Activated CD4-positive, alpha-beta memory T cell treated with anti-CD3 and anti-CD28 coated beads, Interleukin-2, amount 10 ng/mL, durations not matched to agents 7 days and 5 days (primary cell): ENCODE measurements at places on chromosomes 6 and 20.
A peak's percentile ranks its signal among the peaks of the same experiment; 100 is the strongest.

GRCh38 chr6:106488494-106489370, 128.2 kb downstream of the CRYBG1 start:
- H3K4me1 ChIP-seq: no peaks in the 10 kb centered on the region
- H3K27me3 ChIP-seq: peaks cover 15% of the 10 kb centered on the region
- H3K27ac ChIP-seq: no peak overlapping the region
- no peak overlapping the region for H3K4me3 ChIP-seq
- DNase-seq: no peak
- H3K36me3 ChIP-seq: no peaks in the 10 kb centered on the region

GRCh38 chr20:45358282-45359068, 4.5 kb upstream of the SYS1 start:
- H3K27ac ChIP-seq: no peak overlapping the region
- peaks cover 73% of the 10 kb centered on the region for H3K4me1 ChIP-seq
- H3K36me3 ChIP-seq: no peaks in the 10 kb centered on the region
- no peaks in the 10 kb centered on the region for H3K27me3 ChIP-seq
- DNase-seq: no peak

DNA sequence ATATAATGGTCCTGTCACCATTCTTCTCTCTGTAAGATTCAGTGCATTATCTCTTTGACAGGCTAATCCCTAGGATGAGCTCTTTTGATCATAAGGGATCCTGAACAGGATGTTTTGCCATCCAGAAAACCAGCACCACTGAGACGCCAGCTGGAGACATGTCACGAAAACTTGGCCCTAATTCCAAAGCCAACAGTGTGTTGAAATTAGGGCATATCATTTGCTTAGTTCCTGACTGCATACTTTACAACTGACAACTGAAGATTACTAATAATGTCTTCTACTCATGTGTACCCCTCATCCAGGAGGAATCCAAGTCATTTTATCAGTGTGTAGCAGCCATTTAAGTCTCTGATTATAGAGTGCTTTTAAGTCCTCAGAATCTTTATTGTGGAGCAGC, 243.6 kb downstream of the KCNQ5 start:
- H3K4me1 ChIP-seq: peaks cover 7% of the 10 kb centered on the region
- H3K27me3 ChIP-seq: no peaks in the 10 kb centered on the region
- H3K4me3 ChIP-seq: no peak overlapping the region

GRCh38 chr6:148747471-148748165, 788 bp downstream of the UST start:
- peak overlapping the region; percentile 67 for H3K4me3 ChIP-seq
- no peaks in the 10 kb centered on the region for H3K36me3 ChIP-seq
- H3K27me3 ChIP-seq: peaks cover 69% of the 10 kb centered on the region
- peaks cover 28% of the 10 kb centered on the region for H3K4me1 ChIP-seq

DNA sequence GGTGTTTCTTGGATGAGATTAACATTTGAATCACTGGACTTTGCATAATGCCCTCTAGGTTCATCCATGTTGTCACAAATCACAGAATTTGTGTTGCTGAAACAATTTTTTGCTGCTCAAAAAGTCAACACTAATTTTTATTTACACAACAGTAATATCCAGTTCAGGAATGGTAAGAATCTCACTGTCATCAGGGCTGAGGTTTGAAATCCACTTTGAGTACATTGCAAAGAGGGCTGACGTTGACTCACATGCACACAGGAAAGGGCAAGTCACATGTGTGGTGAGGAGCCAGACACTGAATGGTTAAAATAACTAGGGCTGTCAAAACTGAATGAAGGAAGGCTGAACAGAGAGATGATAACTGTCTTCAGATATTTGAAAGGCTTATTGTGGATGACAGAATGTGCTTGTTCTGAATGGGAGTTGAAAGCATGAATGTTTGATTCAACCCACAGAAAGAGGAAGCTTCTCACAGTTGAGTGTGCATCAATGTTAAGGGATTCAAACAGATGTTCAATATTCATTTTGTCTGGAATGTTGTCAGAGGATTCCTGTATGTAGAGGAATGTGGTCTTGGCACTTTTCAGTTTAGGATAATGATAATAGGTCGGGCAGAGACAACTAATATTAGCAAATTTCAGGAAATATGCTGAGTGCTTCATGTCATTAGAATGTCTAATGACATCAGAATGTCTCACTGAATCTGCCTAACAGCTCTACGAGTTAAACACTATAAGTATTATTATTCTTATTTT, 3.6 kb upstream of the ADGRG6 start:
- peaks cover 34% of the 10 kb centered on the region for H3K27me3 ChIP-seq
- H3K4me1 ChIP-seq: peaks cover 4% of the 10 kb centered on the region
- DNase-seq: no peak
- no peak overlapping the region for H3K4me3 ChIP-seq
- no peaks in the 10 kb centered on the region for H3K36me3 ChIP-seq

DNA sequence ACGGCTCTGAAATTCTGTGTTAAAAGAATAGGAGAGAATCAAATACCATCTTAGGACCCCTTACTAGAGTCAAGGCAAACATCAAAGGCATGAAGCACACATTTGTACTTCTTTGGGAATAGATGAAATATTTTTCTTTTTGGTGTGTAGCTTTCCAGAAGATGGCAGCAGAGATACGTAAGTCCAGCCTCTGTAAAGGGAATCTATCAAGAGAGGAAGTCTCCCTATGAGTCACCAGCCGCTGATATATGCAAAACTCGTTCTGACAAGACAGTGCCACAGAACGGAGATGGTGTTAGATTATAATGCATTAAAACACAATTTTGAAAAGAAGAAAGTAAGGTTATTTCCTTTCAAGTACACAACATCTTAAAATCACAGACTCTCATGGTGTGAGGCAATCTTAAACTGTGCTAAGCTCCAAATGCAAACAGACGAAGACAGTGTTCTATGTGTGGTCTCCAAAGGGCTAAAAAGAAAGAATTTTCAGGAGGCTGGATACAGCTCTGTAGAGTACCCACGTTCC, 120.0 kb upstream of the AGPAT4 start:
- no peaks in the 10 kb centered on the region for H3K4me1 ChIP-seq
- DNase-seq: peak; percentile 69
- no peaks in the 10 kb centered on the region for H3K36me3 ChIP-seq
- peaks cover 34% of the 10 kb centered on the region for H3K27me3 ChIP-seq

- H3K27me3 ChIP-seq: no peaks in the 10 kb centered on the region
- H3K27ac ChIP-seq: no peak overlapping the region
These were observed 24.7 kb upstream of the MROH8 start for GRCh38 chr20:37204056-37204455.

- H3K27ac ChIP-seq: no peak overlapping the region
- DNase-seq: no peak
- no peaks in the 10 kb centered on the region for H3K36me3 ChIP-seq
These were observed 303.5 kb upstream of the RNF24 start for GRCh38 chr20:4318891-4319290.

GRCh38 chr6:144087789-144088426, 7.5 kb downstream of the SF3B5 start:
- no peaks in the 10 kb centered on the region for H3K27me3 ChIP-seq
- H3K4me1 ChIP-seq: no peaks in the 10 kb centered on the region
- H3K27ac ChIP-seq: no peak overlapping the region

GRCh38 chr6:137915790-137916189, 48.7 kb downstream of the TNFAIP3 start:
- peaks cover 7% of the 10 kb centered on the region for H3K36me3 ChIP-seq
- H3K27me3 ChIP-seq: no peaks in the 10 kb centered on the region
- H3K4me3 ChIP-seq: no peak overlapping the region
- no peak for DNase-seq

DNA sequence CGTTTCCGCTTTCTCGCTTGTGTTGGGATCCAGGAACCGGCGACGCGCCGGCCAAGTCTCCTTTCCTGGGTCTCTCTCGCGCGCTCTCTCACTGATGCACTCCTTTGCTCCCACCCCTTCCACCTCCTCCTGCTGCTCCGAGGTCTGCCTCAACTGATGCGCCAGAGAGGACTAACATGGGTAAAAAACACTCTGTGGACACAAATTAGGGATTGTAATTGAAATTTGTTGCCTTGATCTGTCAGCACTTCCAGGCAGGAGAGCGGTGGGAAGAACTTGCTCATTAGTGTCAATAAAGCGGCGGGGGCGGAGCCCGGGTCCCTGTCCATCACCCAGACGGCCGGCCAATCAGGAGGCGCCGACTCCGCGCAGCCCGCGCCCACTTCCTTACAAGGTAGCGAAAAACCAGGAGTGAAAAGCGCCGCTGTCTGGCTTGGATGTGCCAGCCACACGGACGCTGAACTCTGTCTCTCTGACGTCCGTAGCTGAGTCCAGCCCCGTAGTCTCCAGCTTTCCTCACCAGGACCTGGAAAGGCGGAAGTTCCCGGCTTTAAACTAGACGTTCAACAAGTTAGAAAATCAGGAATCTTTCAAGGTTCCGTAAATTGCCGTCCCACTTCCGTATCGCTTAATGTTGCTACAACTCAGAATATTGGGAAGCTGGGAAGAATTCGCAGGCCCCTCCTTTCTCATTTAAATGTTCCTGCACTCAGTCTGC, at the start of gene TBX18:
TSS of gene TBX18 (minus strand) at position 267 of the 718 bp plus-strand sequence. CDS start 417 bp downstream, outside the sequence.
- peaks cover 14% of the 10 kb centered on the region for H3K36me3 ChIP-seq
- H3K4me1 ChIP-seq: peaks cover 4% of the 10 kb centered on the region
- DNase-seq: no peak
- peak within 1 kb of the TSS; percentile 32 for H3K4me3 ChIP-seq

- H3K27me3 ChIP-seq: no peaks in the 10 kb centered on the region
- no peak overlapping the region for H3K4me3 ChIP-seq
- H3K27ac ChIP-seq: no peak overlapping the region
- H3K4me1 ChIP-seq: no peaks in the 10 kb centered on the region
- no peak for DNase-seq
These were observed 238.5 kb upstream of the RAB32 start for GRCh38 chr6:146305092-146305491.

DNA sequence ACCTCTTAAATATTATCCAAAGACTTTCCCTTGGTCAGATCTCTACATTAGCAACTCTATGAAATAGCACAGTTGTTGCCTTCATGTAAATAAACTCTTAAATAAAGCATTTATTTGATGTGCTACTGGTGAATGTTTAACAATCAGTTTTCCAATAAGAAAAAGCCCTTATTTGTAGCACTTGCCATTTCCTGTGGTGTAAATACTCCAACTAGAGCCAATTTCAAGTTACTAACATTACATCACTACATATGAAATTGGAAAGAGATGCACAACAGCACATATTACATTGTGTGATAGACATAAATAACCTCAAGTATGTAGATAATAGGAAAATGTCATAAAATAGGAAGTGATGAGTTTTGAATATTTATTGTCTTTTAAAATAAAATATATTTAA, 5.0 kb upstream of the MYB start:
- H3K36me3 ChIP-seq: no peaks in the 10 kb centered on the region
- DNase-seq: no peak
- H3K4me1 ChIP-seq: peaks cover 21% of the 10 kb centered on the region

DNA sequence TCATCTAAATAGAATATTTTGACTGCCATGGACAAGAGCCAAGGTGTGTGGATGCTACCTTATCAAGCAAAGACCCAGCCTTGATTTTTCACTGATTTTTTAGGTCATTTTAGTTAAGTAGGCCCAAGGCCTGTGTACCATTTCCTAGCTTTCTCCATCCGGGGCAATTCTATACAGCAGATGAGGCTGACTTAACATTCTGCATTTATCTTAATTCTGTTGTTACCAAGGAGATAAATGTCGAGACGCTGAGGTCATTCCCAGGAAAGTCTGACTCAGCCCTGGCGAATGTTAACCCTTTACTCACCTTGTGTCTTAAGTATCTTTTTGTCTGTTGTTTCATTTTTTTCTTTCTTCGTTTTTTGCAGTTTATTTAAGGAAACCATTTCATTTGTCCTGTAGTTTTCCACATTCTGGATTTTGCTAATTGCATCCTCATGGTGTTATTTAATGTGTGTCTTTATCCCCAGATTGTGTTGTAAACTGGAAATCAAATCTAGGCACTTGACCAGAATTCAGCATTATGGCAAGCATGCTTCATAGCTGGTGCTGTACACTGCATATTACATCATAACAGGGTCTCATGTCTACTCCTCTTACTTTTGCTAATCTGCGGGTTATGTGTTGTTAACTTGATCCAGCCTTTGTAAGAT, 277.0 kb downstream of the CDKAL1 start:
- no peak overlapping the region for H3K27ac ChIP-seq
- peaks cover 3% of the 10 kb centered on the region for H3K4me1 ChIP-seq

DNA sequence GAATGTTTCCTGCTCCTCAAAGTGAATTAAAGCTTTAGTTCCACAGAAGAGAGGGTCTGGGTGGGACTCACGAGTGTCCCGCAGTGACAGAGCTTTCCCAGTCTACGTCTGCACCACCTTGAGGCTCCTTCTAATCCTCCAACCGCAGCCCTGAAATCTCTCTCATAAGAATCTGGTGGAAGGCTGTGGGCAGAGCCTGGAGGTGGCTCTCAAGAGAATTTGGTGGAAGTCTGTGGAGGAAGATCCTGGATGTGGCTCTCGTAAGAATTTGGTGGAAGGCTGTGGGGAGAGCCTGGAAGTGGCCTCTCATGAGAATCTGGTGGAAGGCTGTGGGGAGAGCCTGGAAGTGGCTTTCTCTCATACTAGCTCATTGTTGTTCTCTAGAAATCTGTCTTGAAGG, 13.8 kb upstream of the DUSP22 start:
- H3K27ac ChIP-seq: no peak overlapping the region
- peaks cover 1% of the 10 kb centered on the region for H3K36me3 ChIP-seq
- DNase-seq: no peak
- no peak overlapping the region for H3K4me3 ChIP-seq

DNA sequence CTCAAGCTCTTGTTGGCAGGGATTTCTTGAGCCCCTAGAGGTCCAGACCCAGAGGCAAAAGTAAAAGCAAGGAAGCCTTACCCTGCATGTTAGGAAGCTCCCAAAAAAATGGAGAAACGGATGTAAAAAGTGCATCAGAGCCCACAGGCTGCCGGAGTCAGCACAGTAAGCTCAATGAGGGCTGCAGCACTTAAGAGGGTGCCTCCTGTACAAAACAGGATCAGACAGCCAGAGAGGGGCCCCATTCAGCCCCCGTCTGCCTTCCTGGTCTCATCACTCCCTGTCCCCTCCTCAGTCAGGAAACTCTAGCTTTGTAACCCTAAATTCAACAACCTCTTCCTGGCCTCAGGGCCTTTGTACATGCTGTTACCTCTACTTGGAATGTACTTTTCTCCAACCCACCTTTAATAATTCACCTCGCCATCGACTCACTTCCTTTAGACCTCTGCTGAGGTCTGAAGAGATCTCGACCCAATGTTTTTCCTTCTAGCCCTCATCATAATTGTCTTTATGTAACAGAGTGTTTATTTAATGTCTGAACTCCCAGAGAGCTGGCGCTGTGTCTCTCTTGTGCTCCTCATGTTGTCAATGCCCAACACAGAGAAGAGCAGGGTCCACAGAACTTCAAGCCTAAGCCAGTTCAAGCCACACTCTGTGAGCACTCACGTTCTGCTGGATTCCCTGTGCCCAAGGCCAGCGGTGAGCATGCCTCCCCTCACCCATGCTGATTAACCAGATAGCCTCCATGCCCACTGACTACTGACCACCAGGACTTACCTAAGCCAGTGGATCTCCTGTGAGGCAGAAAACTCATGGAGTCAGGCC, 2.8 kb upstream of the PLCG1 start:
- H3K4me1 ChIP-seq: peaks cover 45% of the 10 kb centered on the region
- H3K4me3 ChIP-seq: no peak overlapping the region
- H3K36me3 ChIP-seq: peaks cover 10% of the 10 kb centered on the region
- no peaks in the 10 kb centered on the region for H3K27me3 ChIP-seq
- no peak overlapping the region for H3K27ac ChIP-seq
- DNase-seq: no peak
